ENCODE measurements at places on chromosomes 1 and 21.

- no peak for DNase-seq
Observed at GRCh38 chr1:109721971-109722370, 9.9 kb downstream of the GSTM5 start.

- no peak for DNase-seq
Observed at GRCh38 chr21:38741950-38742256, 63.8 kb upstream of the ETS2 start.

GRCh38 chr1:67479146-67479891 lies 49.1 kb upstream of the SERBP1 start:
- DNase-seq = peak; percentile 66

- no peak for DNase-seq
Observed at GRCh38 chr1:164363980-164364379, 195.0 kb upstream of the PBX1 start.

- peak; percentile 65 for DNase-seq
Observed at GRCh38 chr1:53754484-53755312, 15.7 kb upstream of the GLIS1 start.

DNA sequence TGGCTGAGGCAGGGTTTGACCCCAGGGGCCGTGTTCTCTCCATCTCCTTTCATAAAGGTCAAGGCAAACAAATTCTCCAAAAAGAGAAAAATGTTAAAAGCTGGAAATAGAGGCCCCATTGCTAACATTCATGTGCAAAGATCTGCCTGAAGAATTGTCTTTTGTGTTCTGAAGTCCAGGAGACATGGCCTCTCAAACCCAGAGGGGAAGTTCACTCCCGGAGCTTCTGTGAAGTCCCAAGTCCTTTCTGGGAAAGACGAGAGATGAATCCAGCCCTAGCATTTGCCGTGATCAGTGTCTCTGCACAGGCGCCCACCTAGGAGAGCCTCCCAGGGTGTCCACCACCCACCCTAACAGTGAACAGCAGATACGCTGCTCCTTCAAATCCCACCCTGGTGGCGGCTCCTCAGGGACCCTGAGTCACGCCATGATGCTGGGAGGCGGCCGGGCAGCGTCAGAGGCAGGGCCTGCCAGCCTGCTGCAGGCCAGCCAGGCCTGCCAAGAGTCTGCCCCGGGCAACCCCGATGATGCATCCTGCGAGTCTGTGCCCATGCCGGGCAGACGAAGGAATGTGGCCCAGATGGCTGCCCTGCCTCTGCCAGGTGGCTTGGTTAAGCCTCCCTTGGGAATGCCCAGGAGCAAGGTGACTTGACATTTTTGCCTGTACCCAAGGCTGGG lies 5.2 kb upstream of the C2CD2 start:
- no peak for DNase-seq

DNA sequence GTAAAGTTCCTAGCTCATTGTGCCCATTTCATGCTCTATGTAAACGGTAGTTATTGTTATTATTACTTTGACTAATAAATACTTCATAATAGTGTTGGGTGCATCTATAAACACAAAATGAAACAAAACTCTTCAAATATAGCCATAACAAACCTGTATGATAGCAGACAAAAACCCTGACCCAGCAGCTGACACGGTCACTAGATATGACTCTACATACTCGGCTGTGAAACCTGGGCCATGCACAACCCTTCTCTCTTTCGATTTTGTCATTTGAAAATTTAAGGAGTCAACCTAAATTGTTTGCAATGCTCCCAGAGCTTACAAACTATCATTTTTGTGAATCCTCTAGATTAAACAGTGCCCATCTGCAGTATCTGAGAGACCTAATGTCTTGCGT lies 8.0 kb upstream of the RGS13 start:
- no peak for DNase-seq

- DNase-seq = no peak
Observed at GRCh38 chr1:24198766-24199165, 11.7 kb upstream of the IFNLR1 start.

DNA sequence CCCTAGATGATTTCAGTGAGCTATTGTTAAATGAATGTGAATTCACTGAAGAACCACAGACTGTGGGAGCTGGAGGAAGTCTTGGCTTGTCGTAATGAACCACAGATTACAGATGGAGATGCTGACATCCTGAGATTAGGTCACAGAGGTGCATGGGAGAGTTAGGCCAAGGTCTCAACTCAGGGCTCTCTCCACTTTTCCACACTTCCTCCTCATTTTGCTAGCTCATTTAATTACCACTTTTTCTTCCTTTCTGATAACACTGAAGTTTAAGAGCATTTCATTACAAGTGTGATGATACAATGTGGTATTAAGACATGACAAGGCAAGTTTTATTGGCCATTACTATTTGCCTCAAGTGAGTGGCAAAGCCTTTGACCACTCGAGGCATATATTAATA lies 30.8 kb downstream of the ST6GALNAC3 start:
- DNase-seq = no peak

- no peak for DNase-seq
Observed at GRCh38 chr1:208188607-208189006, 55.6 kb downstream of the PLXNA2 start.

GRCh38 chr1:6867729-6868659 lies 82.7 kb downstream of the CAMTA1 start:
- no peak for DNase-seq

DNA sequence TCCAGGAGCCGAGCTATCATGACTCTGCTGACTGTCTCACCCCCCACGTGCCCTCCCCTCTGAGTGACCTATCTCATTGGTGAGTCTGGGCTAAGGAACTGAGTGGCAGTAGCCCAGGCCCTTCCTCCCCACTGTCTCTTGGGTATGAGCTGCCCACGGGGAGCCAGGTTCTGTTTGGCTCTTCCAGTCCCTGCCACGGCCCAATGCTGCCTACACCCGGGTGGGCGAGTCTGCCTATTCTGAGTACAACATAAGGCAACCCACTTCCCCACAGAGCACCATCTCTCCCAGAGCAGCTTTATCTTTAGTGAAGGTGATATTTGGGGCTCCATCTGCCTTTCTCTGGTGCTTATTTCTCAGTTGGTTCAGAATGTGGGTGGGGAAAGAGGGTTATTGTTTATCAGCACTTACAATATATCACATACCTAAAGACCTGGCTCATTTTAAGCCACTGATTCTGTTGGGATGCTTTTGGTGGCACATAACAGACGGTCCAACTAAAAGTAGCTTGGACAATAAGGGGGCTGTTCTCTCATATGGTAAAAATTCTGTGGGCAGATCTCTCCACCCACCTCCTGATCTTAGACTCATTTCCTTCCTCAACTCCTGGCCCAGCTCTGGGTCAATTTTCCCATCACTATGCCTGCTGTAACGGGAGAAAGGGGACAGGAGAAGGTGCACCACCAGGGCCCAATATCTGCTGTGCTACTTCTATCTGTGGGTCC lies 27.7 kb upstream of the VWA5B1 start:
- no peak for DNase-seq

Measured in RPMI8226 (cell line).